ENCODE measurements at places on chromosomes 7 and 10.

- no peak for DNase-seq
Measured at GRCh38 chr7:75991531-75992082, 2.8 kb downstream of the TMEM120A start.

DNA sequence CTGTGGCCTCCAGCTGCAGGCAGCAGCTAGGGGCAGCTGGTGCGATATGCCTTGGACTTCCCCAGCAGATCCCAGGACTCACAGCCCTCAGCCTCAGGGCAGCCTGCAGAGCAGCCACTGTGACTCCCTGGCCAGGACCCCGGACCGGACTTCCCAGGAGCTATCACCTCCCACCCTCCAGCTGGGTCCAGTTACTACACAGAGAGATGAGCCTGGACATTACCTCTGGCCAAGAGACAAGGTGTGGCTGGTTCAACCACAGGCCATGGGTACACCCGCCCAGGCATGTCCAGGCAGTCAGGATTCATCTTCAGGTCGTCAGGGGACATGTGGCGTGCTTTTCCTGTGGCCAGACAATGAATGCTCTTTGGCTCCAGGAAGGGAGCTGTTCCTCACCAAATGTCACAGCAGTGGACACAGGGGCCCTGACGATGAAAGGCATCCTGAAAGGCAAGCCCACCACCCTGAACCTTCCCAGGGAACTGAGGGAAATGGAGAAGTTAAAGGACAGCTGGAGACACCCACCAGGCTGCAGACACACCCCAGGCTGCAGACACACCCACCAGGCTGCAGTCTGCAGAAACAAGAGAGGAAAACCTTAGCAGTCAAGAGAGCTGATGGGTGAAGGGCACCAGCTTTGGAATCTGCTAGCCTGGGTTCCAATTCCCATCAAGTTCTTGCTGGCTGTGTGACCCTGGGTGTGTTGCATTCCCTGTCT is 25.8 kb upstream of the NANOS1 start:
- no peak for DNase-seq

GRCh38 chr10:116470768-116471415 is 43.2 kb downstream of the PNLIPRP3 start:
- no peak for DNase-seq

DNA sequence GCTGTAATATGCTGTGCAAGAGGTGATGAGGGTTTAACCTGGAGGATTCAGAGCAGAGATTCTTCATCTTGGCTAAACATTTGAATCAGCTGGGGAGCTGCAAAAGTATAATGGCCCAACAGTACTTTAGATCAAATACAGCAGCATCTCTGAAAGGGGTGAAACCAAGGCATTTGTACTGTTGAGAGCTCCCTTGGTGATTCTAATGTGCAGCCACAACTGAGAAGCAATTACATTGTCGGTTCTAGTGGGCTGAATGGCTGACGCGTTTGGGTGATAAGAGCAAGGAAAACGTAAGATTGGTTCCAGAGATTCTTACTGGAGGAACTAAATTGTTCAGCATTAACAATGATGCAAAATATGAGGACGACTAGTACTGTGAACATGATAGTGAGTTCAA is 269.7 kb downstream of the AGMO start:
- DNase-seq: no peak

- DNase-seq: no peak
Measured at GRCh38 chr10:49076741-49077521, 38.4 kb downstream of the VSTM4 start.

DNA sequence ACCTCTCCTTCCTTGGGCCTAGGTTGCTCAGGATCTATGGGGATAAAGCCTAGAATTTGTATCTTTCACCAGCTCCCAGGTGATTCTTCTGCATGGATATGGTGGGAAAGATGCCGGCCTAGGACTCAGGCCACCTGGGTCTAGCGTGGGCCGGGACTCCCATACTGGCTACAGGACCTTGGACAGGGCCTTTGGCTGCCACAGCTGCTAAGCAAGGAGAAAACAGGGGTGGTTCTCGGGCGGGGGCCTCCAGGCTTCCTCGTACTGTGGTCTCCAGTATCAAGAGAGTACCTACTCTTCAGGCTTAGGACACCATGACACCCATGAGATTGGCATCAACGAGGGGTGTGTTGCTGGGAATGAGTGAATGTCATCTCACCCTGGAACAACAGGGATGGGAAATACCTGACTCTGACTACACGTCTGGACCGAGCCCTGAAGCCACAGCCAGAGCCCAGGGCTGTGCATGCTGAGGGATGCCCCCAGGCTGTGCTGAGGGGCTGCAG is 120.3 kb upstream of the ADAM12 start:
- DNase-seq: no peak

- no peak for DNase-seq
Measured at GRCh38 chr7:98681951-98682350, 64.9 kb downstream of the NPTX2 start.

- peak; percentile 35 for DNase-seq
Measured at GRCh38 chr7:47601119-47601880, 19.4 kb upstream of the TNS3 start.

- no peak for DNase-seq
Measured at GRCh38 chr10:47371629-47372485, 12.2 kb downstream of the ZNF488 start.

- DNase-seq: no peak
Measured at GRCh38 chr10:129741978-129742741, 221.9 kb downstream of the EBF3 start.

GRCh38 chr10:93216341-93216985 is 142.8 kb downstream of the CYP26A1 start:
- no peak for DNase-seq

- no peak for DNase-seq
Measured at GRCh38 chr10:34875061-34875460, 60.0 kb upstream of the PARD3 start.

- no peak for DNase-seq
Measured at GRCh38 chr10:95346715-95347401, 56.1 kb upstream of the PDLIM1 start.

GRCh38 chr10:49072166-49072885 is 43.0 kb downstream of the VSTM4 start:
- DNase-seq: no peak

DNA sequence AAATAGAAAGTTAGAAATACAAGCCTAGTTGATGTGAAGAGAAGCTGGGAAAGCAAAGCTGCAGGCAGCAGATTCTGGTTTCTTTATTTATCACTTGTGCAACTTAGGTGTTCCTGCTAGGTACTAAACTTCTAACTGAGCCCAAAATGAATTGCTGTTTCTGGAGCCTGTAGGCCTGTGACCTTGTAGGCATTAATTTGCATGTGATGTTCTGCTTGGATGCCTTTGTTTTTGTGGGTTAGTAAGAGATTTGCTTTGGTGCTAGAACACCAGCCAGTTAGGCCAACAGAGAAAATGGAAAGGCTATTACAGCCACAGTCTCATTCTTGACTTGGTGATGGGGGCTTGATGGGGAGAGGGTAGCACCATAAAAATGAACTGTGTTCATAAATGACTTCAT is 370.7 kb downstream of the PPP1R3A start:
- DNase-seq: no peak

DNA sequence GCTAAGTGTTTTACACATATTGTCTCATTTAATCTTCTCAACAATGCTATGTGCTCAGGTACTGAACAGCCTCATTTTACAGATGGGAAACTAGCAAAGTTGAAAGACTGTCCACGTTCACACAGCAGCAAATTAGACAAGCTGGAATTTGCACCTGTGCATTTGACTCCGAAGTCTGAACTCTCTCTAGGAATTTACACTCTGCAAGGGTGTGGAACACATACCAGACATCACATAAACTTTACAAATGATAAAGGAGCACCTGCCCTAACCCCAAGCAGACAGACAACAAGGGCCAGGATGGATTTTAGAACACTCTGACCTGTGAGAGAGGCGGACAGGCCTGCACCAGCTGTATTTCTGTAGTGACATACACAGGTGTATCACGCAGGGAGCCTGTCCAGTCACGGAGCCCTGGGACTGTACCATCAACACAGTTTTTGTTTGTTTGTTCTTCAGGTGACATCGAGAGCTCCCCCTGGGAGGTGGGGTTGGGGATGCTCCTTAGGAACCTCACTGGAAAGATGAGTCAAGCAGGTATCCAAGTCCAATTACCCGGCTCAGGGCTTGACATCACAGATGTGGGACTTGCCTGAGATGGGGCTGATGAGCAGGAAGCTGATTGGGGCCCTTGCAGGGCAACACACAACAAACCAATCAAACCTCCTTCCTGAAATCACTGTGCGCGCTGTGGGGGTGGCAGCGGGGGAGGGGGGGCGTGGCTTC is 31.0 kb downstream of the MKI67 start:
- no peak for DNase-seq

- no peak for DNase-seq
Measured at GRCh38 chr7:8147760-8148463, 114.1 kb downstream of the ICA1 start.

DNA sequence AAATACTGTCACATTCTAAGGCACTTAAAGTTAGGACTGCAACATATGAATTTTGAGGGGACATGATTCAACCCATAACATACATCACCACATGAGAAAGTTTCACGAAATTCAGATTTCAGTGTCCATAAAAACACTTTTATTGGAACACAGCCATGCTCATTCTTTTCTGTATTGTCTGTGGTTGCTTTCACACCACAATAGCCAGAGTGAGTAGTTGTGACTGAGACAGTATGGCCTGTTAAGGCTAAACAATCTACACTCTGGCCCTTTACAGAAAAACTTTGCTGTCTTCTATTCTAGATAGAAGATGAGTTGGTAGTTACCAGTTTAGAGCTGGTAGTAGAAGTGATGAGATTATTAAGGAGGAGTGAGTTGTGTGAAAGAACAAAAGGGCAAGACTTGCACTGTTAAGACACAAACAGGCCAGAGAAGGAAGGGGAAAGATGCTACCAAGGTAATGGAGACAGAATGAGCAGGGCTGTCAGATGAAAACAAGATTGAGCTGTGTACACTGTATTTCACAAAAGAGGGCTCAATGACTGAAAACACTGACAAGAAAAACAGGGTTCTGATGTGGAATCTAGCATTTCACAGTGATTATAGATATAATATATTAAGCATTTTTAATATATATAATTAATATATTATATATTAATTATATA is 108.6 kb downstream of the PPP1R3A start:
- no peak for DNase-seq

GRCh38 chr10:104766341-104766740 is 125.3 kb downstream of the SORCS3 start:
- DNase-seq: no peak

- no peak for DNase-seq
Measured at GRCh38 chr10:79628988-79629954, 18.5 kb downstream of the SFTPA1 start.

- no peak for DNase-seq
Measured at GRCh38 chr7:135467207-135467711, 42.6 kb downstream of the CNOT4 start.

DNA sequence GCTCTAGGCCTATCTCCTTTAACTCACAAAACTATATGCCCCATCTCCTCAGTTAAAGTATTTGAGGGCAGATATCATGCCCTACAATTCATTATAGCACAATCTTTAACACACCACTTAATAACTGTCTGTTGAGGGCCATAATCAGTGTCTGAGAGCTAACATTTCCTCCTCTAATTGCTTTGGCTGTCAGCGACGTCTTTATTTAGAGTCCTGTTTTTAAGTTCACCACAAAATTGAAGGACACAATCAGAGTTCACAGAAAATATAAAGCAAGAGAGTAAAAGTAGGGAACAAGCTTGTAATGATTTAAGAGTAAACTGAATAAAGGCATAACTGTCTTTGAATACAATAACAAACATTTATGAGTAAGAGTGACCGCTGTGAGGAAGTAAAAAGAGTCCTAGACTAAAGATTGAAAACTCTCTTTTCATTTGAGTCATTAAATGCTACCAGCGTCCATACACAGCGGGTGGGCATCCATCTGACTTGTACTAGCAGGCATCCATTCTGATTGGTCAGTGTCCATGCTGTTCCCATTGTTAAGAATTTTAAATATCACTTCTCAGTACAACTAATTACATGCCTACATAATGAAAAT is 38.4 kb upstream of the ABCB4 start:
- DNase-seq: no peak

DNA sequence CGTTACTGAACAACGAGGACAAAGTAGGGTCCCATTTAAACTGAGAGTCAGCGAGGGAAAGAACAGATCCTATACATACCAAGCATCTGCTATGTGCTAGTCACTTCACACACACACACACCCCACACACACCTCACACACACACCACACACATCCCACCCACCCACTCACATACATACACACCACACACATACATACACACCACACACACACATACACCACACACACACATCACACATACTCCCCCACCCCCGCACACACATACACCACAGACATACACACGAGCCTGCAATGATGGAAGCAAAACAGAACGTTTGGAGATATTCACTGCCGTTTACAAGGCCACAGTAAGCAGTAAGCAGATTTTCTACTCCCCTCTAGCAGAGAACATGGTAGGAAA is 607 bp upstream of the GRB10 start:
- no peak for DNase-seq

- DNase-seq: no peak
Measured at GRCh38 chr10:2340831-2341647, 603.7 kb upstream of the ADARB2 start.

- DNase-seq: no peak
Measured at GRCh38 chr10:13238271-13239077, 4.3 kb upstream of the UCMA start.

DNA sequence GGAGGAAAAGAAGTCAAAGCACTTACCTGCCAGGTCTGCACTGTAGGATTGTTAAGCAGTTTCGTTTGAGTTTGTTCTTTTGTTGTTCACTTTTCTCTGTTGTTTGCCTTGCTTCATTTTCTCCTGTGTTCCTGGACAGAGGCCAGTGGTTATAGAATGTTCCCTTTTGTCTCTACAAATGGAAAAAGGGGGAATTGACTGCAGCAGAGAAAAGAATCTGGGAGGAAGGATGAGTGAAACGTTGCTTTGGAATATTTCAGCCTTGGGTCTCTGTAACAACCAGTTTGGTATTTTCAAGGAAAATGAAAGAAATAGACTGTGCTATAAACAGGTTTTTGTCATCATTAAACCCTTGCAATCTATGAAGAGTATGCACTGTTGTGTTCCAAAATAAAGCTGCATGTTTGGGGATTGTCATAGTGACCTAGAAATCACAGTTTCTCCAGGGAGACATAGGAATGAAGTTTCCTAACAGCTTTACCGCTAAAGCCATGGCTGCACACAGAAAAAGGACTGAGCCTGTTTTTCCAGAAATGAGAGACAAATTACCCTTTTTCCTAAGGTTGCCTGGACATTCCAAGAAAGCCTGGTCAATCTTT is 60.8 kb upstream of the HABP2 start:
- DNase-seq: no peak

GRCh38 chr10:99782447-99783286 is at the start of gene ABCC2:
ABCC2 (plus strand) TSS chr10:99782640; CDS start chr10:99782845, 205 bp downstream.
- no peak for DNase-seq

All from CD4-positive, alpha-beta T cell (primary cell).